Activated naive CD8-positive, alpha-beta T cell treated with anti-CD3 and anti-CD28 coated beads, Interleukin-2, amount 50 U/mL, for 16 hours (primary cell): ENCODE measurements at places on chromosomes 2 and 18.

DNA sequence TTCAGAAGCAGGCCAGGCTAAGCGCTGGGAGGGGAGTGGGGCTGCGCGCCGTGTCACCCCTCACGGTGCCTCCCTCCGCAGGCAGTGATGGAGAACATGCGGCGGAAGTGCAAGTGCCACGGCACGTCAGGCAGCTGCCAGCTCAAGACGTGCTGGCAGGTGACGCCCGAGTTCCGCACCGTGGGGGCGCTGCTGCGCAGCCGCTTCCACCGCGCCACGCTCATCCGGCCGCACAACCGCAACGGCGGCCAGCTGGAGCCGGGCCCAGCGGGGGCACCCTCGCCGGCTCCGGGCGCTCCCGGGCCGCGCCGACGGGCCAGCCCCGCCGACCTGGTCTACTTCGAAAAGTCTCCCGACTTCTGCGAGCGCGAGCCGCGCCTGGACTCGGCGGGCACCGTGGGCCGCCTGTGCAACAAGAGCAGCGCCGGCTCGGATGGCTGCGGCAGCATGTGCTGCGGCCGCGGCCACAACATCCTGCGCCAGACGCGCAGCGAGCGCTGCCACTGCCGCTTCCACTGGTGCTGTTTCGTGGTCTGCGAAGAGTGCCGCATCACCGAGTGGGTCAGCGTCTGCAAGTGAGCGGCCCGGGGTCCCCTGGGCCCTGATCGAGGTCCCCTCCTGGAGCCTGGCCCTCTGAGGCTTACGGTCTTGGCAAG lies 12.2 kb downstream of the WNT10A start:
- DNase-seq, result peak; percentile 52

DNA sequence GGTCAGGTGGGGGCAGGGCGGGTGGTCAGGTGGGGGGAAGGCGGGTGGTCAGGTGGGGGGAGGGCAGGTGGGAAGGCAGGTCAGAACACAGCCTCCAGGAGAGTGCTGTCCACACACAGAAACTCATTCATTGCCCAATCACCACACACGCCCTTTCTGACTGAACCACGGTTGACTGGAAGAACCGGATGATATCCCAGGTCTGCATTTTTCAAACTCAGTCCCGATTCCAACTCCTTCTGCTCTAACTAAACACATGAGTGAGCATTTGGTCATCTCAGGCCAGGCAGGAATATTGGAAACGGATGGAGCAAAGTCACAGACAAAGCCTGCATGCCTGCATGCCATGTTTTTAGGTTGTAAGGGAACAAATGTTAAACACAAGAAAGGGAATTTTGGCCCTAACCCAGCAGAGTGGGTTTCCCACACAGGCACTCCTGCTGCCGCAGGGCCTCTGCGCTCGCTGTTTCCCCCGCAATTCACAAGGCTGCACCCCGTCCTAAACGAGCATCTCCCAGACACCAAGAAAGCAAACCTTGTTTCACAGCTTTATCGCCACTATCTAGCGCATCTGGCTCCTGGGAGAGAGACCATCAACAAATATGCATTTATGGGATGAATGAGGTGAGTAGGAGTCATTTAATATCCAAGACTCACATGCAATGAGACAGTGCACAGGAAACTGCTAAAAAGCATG lies 100.1 kb downstream of the ZNF516 start:
- no peak for DNase-seq

GRCh38 chr2:105502625-105503334 lies 103.9 kb upstream of the FHL2 start:
- DNase-seq, result no peak

DNA sequence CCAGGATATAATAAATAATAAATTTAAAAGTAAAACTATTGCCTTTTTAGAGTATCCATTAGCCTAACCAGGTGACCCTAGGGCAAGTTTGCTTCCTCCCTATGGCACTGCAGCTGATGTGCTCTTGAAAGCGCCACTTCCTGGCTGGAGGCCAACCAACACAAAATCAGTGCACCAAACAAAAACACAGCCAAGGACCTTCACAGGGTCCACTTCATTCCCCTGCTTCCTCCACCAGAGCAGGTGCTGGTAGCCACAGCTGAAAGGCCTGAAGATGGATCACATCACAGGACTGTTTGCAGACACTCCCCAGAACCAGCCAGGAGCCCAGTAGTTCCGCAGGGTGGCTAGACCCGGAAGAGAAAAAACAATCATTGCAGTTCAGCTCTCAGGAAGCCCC lies 108.8 kb downstream of the TWIST2 start:
- no peak for DNase-seq

GRCh38 chr2:171267855-171268629 lies 107.3 kb upstream of the TLK1 start:
- no peak for DNase-seq

DNA sequence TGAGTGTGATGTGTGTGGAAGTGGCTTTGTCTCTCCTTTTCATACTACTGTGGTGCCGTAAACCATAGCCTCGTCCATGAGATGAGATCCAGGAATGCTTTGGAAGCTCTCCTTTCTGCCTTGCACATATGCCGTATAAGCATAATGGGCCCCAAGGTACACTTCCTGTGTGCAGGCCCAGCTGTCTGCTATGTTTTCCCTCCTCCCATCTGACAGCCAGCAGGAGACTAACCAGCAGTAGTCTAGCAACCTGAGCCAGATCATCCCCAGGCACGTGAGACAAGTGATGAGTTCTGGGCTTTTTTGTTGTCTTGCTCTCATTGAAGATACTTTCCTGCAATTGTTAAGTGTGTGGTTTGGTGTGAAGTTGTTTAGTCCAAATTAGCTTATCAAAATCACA lies 555.5 kb upstream of the LRRTM4 start:
- no peak for DNase-seq

DNA sequence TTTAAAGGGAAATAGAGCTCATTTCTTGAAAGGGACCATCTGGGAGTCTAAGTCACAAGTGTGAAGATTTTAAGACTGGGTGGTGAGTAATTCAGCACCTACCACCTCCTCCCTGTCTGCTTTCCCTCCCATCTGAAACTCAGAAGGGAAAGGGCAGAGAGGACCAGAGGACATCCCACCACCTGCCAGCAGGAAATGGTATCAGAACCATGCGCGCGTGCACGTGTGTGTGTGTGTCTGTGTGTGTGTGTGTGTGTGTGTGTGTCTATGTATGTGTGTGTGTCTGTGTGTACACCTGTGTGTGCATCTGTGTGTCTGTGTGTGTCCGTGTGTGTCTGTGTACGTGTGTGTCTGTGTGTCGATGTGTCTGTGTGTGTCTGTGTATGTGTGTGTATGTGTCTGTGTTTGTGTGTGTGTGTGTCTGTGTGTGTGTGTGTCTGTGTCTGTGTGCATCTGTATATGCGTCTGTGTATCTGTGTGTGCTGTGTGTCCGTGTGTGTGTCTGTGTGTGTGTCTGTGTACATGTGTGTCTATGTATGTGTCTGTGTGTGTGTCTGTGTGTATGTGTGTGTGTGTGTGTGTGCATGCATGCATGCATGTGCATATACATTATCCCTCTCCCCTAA lies 76.8 kb downstream of the ZFP36L2 start:
- no peak for DNase-seq

GRCh38 chr18:79574938-79575525 lies 104.6 kb upstream of the CTDP1 start:
- DNase-seq, result no peak

GRCh38 chr2:216202626-216203250 lies 93.6 kb downstream of the XRCC5 start:
- DNase-seq, result no peak

GRCh38 chr2:160460333-160460731 lies 33.3 kb downstream of the RBMS1 start:
- no peak for DNase-seq

GRCh38 chr2:96336873-96337272 lies 1.3 kb downstream of the NCAPH start:
- DNase-seq, result no peak

GRCh38 chr2:96144481-96145035 lies 682 bp downstream of the DUSP2 start:
- DNase-seq, result no peak

DNA sequence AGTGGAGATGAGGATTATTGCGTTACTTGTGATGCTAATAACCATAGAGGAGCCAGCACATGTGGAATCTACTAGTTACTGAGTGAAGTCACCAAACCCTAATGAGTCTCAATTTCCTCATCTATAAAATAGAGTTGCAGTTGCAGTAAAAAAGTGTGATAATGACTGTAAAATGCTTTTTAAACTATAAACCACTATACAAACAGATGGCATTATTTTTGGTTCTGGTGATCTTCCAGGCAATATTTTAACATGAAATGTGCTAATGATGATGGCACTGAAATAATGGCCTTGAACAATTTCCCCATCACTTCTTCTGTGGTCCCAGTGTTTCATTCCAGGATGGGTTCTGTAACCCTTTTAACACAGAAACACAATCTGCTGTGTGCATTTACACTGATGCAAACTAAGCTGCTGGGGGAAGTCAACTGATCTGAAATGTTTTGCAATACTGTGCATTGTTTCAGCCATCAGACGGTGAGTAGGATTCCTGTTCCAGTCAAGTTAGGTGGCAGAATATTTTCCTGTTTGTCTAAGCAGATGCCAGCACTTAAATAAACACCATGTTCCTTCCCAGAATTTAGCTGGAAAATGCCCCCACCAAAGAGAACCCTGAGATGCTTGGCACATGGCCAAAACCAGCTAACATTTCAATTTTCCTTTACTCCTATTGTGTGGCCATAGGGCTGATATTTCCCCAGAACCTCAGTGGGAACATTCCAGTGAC lies 52.6 kb downstream of the TACR1 start:
- DNase-seq, result no peak

GRCh38 chr2:45224321-45224992 lies 215.2 kb upstream of the SIX2 start:
- no peak for DNase-seq

DNA sequence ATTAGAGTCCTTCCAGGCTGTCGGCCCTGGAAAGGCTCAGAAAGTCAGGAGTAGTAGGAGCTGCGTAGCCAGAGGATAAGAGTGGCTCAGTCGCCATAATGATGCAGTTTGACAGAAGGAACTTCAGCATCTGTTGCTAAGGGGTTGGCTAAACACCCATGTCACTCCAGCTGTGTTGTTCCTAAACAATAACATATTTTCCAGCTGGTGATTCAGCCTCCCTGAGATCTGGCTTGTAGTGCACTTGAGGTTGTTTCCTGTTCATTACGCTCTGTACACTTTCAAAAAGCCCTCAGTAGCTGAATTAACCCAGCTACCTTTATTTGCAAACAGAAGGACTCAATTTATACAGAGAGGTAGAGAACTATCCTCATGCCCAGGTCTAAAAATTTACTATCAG lies 39.7 kb upstream of the EPAS1 start:
- DNase-seq, result no peak

- no peak for DNase-seq
These were observed 179.9 kb upstream of the NETO1 start for GRCh38 chr18:73047688-73048087.

DNA sequence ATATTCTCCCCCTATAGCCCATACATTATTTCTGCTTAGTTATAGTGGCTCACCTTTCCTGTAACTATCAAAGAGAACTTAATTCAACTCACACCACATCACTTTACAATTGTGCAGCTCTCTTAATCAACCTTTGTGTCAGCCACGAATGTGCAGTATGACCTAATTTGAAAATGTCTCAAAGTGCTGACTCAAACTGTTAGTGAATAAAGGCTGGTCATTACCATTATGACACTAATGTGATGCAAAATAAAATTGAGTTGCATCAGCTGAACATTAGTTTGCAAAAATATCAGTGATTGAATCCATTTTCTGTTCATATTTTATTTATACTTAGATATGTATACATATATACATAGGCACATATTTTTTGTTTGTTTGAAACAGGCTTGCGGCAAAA lies 251.8 kb downstream of the MEIS1 start:
- no peak for DNase-seq

DNA sequence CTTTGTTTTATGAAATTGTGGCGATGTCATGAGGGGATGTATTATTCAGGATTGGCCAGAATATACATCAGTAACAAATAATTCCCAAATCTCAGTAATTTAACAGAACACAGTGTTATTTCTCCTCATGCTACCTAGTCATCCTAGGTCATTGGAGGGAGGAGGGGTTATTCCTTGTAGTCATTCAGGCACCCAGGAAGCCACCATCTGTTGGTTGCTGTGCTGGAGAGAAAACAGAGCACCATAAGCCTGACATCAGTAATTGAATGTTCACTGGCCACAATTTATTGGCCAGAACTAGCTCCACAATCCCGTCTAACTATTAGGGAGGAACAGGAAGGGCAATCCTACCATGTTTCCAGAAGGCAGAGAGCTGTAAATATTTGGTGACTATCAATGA lies 303.5 kb upstream of the CELF4 start:
- no peak for DNase-seq

DNA sequence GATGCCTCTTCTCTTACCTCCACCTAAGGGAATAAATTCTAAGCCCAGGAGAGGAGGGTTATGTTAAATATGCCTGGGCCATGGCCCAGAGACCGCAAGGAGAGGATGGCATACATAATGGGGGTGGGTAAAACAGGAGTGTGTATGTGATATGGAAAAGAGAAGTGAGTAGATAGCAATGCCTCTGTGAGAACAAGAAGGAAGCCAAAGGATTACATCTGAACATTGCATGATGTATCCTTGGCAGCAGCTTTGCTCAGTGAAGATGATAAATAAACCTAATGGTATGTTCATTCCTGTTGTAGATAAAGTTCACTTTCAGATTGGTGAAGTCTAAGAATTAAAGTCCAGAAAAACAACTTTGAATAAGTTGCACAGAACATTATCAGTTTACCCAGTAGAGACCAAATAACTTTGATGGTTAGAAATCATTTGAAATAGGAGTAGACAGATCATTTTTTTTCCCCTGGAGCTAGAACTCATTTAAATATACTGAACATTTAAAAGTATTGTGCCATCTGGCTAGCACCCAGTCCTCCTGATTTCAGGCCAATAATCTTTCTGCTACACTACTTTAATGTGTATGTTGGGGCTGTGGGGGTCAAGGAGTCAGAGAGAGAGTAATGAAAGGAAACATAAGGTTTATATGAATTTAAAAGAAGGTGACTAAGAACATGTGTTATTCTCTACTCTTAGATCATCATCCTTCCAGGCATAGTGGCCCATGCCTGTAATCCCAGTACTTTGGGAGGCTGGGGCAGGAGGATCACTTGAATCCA lies 231.7 kb downstream of the PARD3B start:
- no peak for DNase-seq

GRCh38 chr18:24790347-24790746 lies 329.9 kb downstream of the HRH4 start:
- DNase-seq, result no peak

DNA sequence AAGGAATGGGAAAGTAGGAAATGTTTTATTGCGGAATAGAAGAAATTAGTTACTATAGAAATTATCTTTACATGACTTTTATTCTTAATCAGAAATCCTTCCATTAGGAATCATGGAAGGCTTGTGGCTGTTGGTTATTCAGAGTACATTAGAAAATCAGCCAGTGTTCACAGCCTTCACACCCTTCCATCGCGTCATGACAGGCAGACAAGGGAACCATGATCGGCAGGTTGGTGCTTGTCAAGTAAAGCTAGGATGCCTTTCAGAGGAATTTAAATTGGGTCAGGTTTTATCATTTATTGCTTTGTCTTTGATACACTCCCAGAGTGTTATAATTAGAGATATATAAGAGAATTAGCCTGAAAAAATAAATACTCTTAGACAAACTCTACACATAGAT lies 400.6 kb downstream of the THSD7B start:
- DNase-seq, result no peak

GRCh38 chr2:148814143-148814859 lies 60.7 kb upstream of the KIF5C start:
- no peak for DNase-seq

GRCh38 chr2:120577721-120578295 lies 157.9 kb upstream of the GLI2 start:
- no peak for DNase-seq

- DNase-seq, result no peak
These were observed 91.1 kb upstream of the ARHGAP28 start for GRCh38 chr18:6638447-6638846.
